ENCODE measurements at places on chromosomes 12 and 14.

- DNase-seq: peak; percentile 24
These were observed 14.4 kb upstream of the TCP11L2 start for GRCh38 chr12:106288101-106288493.

GRCh38 chr14:58397156-58397555 lies 1.4 kb downstream of the TOMM20L start:
- DNase-seq: no peak

GRCh38 chr14:50345846-50346422 lies 33.8 kb downstream of the DMAC2L start:
- DNase-seq: no peak

GRCh38 chr14:58821421-58821820 lies 183.7 kb downstream of the DACT1 start:
- DNase-seq: no peak

GRCh38 chr14:60648249-60648933 lies 886 bp downstream of the SIX1 start:
- DNase-seq: peak; percentile 35

DNA sequence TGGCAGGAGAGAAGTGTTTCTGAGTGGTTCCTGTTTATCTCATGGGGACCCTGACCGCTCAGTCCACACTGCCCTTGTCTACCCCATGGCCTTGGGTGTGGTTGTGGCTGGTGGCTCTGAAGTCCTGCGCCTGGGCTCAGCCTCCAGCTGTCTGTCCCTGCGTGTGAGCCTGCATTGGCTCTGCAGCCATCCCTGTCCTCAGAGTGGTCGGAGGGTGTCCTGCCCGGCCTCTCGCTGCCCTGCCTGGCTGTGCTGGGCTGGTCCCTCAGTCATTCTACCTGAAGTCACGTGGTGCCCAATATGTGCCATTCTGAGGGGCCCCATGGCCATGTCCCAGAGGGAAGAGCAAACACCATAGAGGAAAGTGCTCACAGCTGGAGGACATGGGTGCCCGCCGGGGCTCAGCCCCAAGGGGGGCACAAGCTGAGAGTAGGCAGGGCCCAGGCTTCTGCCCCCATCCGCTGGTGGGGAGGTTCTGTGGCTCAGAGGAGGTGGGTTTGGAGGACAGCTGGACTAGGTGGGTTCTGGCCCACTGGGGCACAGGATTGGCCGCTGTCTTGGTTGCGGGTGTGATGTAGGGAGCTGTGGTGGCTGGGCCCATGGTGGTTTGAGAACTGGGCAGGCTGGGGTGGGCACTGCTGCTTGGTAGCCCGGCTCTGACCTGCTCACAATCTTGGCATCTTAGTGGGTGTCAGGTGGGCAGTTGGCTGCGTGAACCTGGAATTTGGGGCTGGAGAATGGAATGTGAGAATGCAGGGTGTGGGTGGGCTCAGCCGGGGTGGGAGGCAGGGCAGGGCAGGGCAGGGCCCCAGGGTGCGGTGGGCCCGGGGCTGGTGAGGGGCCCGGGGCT lies 11.6 kb downstream of the TEDC1 start:
- no peak for DNase-seq

DNA sequence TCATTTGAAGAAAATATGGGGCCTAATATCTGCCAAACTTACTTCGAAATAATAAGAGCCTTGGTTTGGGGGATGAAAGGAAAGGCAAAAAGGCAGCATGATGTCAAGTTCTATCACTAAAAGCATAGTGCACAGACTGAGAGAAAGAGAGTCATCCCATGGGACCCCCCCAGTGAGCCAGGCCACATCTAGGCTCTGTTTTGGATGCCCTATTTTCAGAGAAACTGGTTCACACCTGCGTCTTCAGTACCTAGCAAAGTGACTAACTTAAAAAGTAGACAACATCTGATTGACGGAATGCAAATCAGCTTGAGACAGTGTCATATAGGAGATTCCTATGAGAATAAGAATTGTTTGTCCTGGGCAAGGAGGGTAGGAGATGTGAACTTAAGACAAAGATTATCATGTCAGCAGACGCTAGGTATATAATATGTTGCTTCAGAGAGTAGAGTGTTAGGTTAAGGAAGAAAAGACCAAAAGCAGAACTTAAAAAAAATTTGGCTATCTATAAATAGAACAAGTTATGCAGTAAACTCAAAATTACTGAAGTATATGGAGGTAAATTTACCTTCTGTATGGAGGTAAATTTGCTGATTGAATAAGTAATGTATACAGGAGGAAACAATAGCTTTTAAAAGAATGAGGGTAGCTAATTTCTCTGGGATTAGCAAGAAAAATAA lies 148.2 kb downstream of the SLC41A2 start:
- no peak for DNase-seq

All from fibroblast of the aortic adventitia (primary cell).